CD4-positive, alpha-beta T cell treated with Interleukin-12 subunit alpha and Interleukin-12 subunit beta, for 1 hour (primary cell): ENCODE measurements at places on chromosomes 2 and 18.

GRCh38 chr18:10379522-10379921 is 74.9 kb upstream of the APCDD1 start:
- no peak for DNase-seq

DNA sequence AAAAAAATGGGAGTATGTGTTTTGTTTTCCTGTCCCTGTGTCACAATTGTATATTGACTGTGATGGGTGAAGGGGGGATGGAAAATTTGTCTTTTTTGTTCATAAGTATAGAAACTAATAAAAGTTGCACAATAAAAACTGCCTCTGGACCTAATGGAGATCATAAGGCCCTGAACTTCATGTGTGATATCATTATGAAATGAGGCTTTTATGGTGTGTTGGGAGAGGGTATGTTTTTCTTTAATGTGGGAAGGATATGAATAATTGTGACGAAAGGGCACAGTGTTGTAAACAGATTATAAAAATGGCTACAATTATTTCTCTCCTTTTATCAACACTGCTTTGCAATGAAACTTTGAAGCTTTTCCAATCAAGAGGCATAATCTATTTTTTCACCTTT is 1889.3 kb upstream of the CELF4 start:
- DNase-seq, result no peak

GRCh38 chr2:211085056-211085680 is 528.8 kb downstream of the CPS1 start:
- DNase-seq, result peak; percentile 9

DNA sequence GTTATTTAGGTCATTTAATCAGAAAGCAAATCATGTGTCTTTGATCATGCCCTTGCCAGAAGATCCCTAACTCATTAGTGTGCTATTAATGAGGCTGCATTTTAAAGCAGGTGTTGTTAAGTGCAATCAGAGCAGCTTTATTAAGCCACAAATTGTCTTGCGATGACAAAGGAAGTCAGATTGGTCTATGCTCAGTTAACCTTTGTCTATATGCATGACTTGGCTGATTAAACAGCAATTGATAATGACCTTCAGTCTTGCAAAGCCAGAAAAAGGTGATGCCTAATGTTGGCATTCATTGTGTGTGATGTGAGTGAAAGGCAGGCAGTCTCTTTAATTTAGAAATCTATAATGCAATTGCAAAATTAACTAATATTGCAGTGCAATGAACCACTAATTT is 166.9 kb downstream of the RND3 start:
- DNase-seq, result no peak

GRCh38 chr2:28129955-28130695 is 239.6 kb downstream of the BABAM2 start:
- no peak for DNase-seq

- no peak for DNase-seq
These were observed 583.4 kb upstream of the LRRTM1 start for GRCh38 chr2:80887841-80888378.

- DNase-seq, result no peak
These were observed 89.2 kb downstream of the SP100 start for GRCh38 chr2:230505162-230505561.

- no peak for DNase-seq
These were observed 150.2 kb downstream of the SRBD1 start for GRCh38 chr2:45460825-45461224.

- no peak for DNase-seq
These were observed 45.4 kb downstream of the ASAP2 start for GRCh38 chr2:9252002-9252357.

GRCh38 chr2:54722641-54723040 is 821 bp upstream of the EML6 start:
- no peak for DNase-seq

DNA sequence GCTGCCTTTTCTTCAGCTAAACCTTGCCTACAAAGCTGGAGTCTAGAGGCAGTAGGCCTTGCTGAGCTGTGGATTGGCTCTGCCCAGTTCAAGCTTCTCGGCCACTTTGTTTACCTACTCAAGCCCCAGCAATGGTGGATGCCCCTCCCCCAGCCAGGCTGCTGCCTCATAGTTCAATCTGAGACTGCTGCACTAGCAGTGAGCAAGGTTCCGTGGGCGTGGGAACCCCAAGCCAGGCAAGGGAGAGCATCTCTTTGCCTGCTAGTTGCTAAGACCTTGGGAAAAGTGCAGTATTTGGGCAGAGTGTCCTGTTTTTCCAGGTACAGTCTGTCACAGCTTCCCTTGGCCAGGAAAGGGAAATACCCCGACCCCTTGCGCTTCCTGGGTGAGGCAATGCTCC is 68.9 kb downstream of the VAPA start:
- no peak for DNase-seq

- no peak for DNase-seq
These were observed 435.7 kb upstream of the SETBP1 start for GRCh38 chr18:44245019-44245418.

- no peak for DNase-seq
These were observed 182.2 kb upstream of the ATP5MC3 start for GRCh38 chr2:175363699-175364098.

- DNase-seq, result no peak
These were observed 276.9 kb upstream of the SKOR2 start for GRCh38 chr18:47528343-47528742.

DNA sequence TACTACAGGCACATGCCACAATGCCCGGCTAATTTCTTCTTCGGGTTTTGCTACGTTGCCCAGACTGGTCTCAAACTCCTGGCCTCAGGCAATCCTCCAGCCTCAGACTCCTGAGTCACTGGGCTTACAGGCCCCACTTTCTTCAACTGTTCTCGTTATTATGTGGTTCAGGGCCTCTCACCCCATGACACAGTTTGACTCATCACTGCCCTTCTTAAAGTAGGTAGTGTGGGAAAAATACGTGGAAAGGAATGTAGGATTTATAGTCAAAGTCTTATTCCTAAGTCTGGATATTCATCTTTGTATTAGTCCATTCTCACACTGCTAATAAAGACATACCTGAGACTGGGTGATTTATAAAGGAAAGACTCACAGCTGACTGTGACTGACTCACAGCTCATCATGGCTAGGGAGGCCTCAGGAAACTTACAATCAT is 19.4 kb downstream of the CENPA start:
- no peak for DNase-seq

DNA sequence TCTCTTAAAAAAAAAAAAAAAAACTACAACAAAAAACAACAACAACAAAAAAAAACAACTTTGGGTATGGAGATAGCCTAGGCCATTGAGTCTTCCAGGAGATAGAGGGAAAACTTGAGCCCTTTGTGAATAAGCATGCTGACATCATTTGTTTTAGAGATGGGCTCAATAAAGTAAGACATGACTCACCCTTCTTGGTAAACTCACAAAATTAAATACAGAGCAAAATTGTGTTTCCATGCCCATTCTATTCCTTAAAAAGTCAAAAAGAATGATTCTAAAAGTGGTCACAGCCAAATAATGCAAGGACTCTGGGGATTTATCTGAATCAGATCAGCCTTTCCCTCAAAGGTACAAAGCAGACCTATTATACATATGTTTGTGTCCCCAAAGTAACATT is 117.4 kb downstream of the ETAA1 start:
- no peak for DNase-seq

- no peak for DNase-seq
These were observed 38.0 kb downstream of the NPAS2 start for GRCh38 chr2:100857915-100858314.

- DNase-seq, result no peak
These were observed 57.4 kb upstream of the AMMECR1L start for GRCh38 chr2:127943186-127943585.

GRCh38 chr18:45282101-45282812 is 333.0 kb upstream of the SLC14A2 start:
- DNase-seq, result no peak

DNA sequence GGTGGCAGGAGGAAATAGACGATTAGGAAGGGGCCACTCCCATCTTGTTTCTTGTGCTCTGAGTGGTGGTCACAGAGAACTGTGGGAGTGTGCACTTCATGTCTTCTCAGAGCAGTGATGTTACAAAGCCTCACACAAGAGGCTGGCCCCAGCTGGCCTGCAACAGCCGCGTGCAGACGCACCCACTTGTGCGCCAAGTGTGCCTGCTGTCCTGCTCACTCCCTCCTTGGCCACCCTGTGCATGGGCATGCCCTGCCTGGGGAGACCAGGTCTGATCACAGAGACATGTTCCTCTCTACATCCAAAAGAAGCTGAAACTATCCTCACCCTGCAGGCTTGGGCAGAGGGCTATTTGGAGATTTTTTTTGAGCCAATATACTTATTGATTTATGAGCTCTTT is 108.4 kb downstream of the MRO start:
- DNase-seq, result no peak

- peak; percentile 18 for DNase-seq
These were observed 79.6 kb downstream of the MBP start for GRCh38 chr18:77052983-77053309.

GRCh38 chr18:56240405-56240804 is 398.0 kb downstream of the TXNL1 start:
- no peak for DNase-seq

- no peak for DNase-seq
These were observed 22.0 kb upstream of the UPP2 start for GRCh38 chr2:158079672-158080071.

- DNase-seq, result no peak
These were observed 9.9 kb upstream of the ATIC start for GRCh38 chr2:215301994-215302393.

- DNase-seq, result no peak
These were observed 96.3 kb upstream of the KYNU start for GRCh38 chr2:142781146-142781545.
